ENCODE measurements at places on chromosomes 6 and 20. TPM values are rescaled to one million over a fixed set of nuclear protein-coding genes. Genes with fewer than 3 reads are reported as not detected.

DNA sequence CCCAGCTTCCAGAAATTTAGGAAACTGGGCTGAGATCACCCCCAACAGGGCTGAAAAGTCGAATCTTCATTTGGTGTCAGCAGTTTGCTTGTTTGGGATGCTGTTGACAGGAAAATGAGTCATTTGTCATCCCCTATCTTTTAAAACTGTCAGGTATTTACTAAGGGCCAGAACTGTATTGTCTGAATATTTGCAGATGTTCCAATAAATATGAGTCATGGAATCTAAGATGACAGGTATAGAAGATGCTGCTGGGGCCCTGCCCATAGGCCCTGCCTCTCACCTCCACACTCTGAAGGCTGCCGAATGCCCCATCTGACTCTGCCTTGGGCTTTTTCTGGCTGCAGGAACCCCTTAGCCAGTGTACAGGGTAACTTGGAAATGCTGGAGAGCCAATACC, 3.9 kb downstream of the ETV7 start:
- H3K4me1 ChIP-seq, result no peaks in the 10 kb centered on the region
- H3K36me3 ChIP-seq, result no peaks in the 10 kb centered on the region
- H3K4me3 ChIP-seq, result no peak overlapping the region
- H3K27ac ChIP-seq, result no peak overlapping the region

DNA sequence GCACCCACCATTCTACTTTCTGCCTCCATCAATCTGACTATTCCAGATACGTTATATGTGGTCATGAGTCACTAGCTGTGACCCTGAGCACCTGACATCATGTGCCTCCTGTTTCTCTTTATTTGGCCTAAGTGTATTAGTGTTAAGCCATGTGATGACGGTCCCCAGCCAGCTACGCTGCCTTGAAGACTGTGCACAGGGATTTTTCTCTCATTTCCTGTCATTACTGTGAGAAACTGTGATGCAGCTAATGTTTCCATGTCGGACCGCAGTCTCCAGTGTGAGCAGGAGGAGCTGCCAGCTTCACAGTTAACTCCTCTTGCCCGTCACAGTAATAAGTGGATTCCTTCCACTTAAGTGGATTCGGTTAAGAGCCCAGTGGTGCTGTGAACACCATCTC, 9.9 kb upstream of the SPATS1 start:
- H3K27ac ChIP-seq, result no peak overlapping the region
- no peak for DNase-seq
- H3K36me3 ChIP-seq, result no peaks in the 10 kb centered on the region
- no peaks in the 10 kb centered on the region for H3K4me1 ChIP-seq
- H3K4me3 ChIP-seq, result no peak overlapping the region

- no peak overlapping the region for H3K27ac ChIP-seq
- DNase-seq, result no peak
- no peaks in the 10 kb centered on the region for H3K27me3 ChIP-seq
- H3K4me1 ChIP-seq, result no peaks in the 10 kb centered on the region
- no peak overlapping the region for H3K4me3 ChIP-seq
Observed at GRCh38 chr6:111411978-111412566, 70.9 kb downstream of the REV3L start.

DNA sequence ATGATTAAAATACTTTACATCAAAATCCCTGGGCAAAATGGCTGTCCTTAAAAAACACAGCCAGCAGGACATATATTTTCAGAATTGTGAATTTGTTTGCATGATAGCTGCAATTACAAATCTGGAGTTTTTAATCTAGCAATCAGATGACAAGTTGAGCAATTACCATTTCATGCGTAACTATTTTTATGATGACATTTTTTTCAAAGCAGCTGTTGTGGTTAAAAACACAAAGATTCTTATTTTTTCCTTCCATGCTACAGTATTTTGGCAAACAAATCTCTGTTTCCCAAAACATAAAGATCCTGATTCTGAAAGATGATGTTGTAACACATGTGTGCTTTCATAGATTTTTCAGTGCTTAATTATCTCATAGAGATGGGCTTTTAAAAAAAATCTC, 90.2 kb downstream of the PHACTR1 start:
- no peak overlapping the region for H3K27ac ChIP-seq
- DNase-seq, result no peak
- H3K4me1 ChIP-seq, result no peaks in the 10 kb centered on the region
- H3K36me3 ChIP-seq, result no peaks in the 10 kb centered on the region
- H3K4me3 ChIP-seq, result no peak overlapping the region
- H3K27me3 ChIP-seq, result no peaks in the 10 kb centered on the region

DNA sequence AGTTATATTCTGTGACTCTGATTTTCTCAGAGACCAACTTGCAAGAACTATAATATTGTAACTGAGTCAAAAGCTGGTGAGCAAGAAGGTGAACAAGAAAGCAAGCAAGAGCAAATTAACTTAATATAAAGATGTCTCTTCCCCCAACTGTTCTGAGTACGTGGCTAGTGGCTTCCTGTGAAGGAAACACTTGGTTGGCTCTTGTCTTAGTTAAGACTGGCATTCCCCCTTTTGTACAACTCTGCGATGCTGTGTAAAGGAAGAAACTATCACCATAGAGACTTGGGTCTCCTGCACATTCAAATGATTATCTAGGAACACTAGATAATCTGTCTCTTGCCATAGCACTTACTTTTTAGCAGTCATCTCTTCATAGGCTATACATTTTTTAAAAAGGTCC, 47.3 kb upstream of the TNFAIP3 start:
- no peaks in the 10 kb centered on the region for H3K36me3 ChIP-seq
- no peak overlapping the region for H3K27ac ChIP-seq
- H3K4me3 ChIP-seq, result no peak overlapping the region
- no peaks in the 10 kb centered on the region for H3K27me3 ChIP-seq
- DNase-seq, result no peak
- H3K4me1 ChIP-seq, result no peaks in the 10 kb centered on the region

DNA sequence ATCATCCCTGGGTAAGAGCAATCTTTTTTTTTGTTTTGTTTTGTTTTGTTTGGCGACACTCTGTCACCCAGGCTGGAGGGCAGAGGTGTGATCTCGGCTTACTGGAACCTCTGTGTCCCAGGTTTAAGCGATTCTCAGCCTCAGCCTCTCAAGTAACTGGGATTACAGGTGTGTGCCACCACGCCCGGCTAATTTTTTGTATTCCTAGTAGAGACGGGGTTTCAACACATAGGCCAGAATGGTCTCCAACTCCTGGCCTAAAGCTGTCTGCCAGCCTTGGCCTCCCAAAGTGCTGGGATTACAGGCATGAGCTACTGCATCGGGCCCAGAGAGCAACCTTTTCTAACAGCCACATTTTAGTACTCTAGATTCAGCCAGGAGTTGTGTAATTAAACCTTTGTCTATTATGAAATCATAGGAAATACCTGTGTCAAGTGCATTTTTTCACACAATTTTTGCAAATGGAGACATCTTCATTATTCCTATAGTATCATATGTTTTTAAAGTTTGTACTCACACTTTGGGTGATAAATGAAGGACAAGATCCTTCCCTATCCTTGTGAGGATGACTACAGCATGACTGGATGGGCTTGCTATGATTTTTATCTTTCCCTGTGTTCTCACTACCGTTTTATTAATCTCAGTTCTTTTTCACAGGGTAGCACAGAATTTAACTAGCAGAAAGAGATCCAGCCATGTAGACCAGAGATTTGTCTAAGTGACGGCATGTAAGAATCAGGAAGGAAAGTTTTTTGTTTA, 82.6 kb downstream of the OR2B2 start:
- no peak overlapping the region for H3K4me3 ChIP-seq
- H3K27ac ChIP-seq, result peak overlapping the region; percentile 65
- no peaks in the 10 kb centered on the region for H3K27me3 ChIP-seq

DNA sequence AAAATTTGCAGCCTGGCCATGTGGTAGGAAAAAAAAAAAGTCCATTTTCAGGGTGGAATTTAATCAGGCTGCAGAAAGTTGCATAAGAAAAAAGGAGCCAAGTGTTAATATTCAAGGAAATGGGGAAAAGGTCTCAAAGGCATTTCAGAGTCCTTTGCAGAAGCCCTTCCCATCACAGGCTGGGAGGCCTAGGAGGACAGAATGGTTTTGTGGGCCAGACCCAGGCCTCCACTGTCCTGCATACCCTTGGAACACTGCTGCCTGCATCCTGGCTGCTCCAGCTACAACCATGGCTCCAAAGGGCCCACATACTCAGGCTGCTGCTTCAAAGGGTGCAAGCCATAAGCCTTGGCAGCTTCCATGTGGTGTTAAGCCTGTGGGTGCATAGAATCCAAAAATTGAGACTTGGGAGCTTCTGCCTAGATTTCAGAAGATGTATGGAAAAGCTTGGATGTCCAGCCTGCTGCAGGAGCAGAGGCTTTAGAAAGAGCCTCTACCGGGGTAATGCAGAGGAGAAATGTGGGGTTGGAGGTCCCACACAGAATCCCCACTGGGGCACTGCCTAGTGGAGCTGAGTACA, 239.0 kb upstream of the STXBP5 start:
- H3K27me3 ChIP-seq, result no peaks in the 10 kb centered on the region
- no peak overlapping the region for H3K27ac ChIP-seq
- no peaks in the 10 kb centered on the region for H3K4me1 ChIP-seq

GRCh38 chr6:53926505-53926904, 131.7 kb downstream of the LRRC1 start:
- H3K36me3 ChIP-seq, result no peaks in the 10 kb centered on the region
- H3K4me1 ChIP-seq, result peaks cover 13% of the 10 kb centered on the region
- H3K27ac ChIP-seq, result no peak overlapping the region
- no peak overlapping the region for H3K4me3 ChIP-seq

DNA sequence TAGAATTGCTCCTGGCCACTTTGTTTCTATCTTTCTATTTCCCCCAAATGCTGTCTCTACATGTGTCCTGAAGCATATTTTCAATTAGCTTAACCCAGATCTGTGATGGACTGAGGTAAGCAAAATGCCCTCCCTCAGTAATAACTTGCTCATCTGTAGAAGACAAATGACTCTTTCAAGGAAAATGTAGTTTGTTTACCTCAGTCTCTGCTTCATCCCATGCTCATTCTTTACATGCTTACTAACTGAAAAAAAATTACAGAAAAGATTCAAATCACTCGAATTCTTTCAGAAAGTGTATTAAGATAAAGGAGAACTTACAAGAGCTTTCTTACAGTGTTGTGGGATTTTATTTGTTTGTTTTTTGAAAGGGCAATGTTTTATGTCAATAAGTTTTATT, 531.1 kb downstream of the LMBRD1 start:
- no peaks in the 10 kb centered on the region for H3K4me1 ChIP-seq
- H3K36me3 ChIP-seq, result no peaks in the 10 kb centered on the region
- no peak overlapping the region for H3K27ac ChIP-seq
- H3K4me3 ChIP-seq, result no peak overlapping the region
- DNase-seq, result no peak

Gene WASF1
- total RNA-seq, result 4.8 TPM

Gene PRND
- not detected for total RNA-seq

Gene RBL1
- 17.6 TPM for total RNA-seq

Gene MED20
- 22.9 TPM for total RNA-seq

Gene TMEM239
- not detected for total RNA-seq

Gene COL9A3
- 2.7 TPM for total RNA-seq

All from colonic mucosa (tissue), 4 donors.